Fibroblast of skin of right biceps (primary cell): ENCODE measurements at places on chromosomes 12 and 14.

- peak; percentile 100 for DNase-seq
Measured at GRCh38 chr14:34650786-34651584, 21.0 kb upstream of the SNX6 start.

- peak; percentile 57 for DNase-seq
Measured at GRCh38 chr14:95294834-95295599, 24.7 kb downstream of the CLMN start.

DNA sequence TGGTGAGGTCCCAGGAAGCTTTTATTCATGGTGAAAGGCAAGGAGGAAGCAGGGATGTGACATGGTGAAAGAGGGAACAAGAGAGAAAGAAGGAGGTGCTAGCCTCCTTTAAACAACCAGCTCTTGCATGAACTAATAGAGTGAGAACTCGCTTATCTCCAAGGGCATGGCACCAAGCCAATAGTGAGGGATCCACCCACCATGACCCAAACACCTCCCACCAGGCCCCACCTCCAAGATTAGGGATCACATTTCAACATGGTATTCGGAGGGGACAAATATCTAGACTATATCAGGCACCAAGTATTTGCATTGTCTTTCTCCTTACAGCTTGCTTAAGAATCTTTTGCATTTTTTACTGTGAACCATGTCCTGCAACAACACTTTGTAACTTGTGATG is 91.9 kb upstream of the DHRS4 start:
- DNase-seq: peak; percentile 6

DNA sequence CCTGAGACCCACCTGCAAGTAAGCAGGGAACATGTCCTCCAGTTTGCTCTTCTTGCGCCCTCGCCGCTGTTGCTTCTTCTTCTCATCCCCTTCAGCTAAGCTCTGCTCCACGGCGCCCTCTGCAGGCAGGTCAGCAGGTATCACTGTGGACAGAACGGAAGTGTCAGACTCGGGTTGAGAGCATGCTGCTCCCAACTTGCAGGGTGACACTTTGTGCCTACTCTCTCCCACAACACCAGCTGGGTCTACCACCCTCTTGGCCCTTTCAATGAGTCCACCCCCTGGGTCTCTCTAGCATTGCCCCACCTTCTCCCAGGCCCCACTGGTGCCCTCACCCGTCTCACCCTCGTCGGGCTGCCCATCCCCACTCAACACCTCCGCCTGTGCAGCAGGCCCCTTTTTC is 16.7 kb downstream of the KMT2D start:
- peak; percentile 49 for DNase-seq

- DNase-seq: peak; percentile 13
Measured at GRCh38 chr12:84502180-84502860, 410.3 kb downstream of the SLC6A15 start.
